ENCODE measurements at places on chromosomes 5 and 9. TPM values are rescaled to one million over a fixed set of nuclear protein-coding genes. Genes with fewer than 3 reads are reported as not detected.

DNA sequence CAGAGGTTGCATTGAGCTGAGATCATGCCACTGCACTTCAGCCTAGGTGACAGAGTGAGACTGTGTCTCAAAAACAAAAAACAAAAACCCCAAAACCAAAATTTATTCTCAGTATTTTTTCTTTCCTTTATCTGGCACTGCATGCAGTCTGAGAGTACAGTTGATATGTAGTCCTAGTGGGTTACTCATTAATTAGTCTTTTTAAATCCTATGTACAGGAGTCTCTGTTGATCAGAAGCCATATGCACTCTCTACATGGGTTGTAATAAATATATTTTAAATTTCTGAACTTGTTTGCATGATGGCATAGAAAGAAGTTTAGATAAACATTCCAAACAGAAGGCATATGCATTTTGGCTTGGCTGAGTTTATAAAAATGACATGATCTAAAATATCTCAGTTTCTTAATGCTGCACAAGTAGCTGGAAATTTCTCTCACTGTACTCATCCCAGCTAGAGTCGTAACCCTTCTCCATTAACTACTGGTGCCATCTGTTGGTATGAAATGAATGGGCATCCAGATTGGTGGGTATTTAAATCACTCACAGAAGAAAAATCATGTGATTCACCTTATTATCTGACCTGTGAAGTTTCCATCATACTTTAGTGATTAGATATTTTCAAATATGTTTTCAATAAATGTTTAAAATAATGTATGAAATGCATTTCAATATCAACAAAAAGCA lies 284.8 kb downstream of the CTNND2 start:
- no peaks in the 10 kb centered on the region for H3K4me1 ChIP-seq
- H3K4me3 ChIP-seq, result no peak overlapping the region
- no peak for DNase-seq
- no peak overlapping the region for H3K27ac ChIP-seq
- no peaks in the 10 kb centered on the region for H3K36me3 ChIP-seq
- H3K27me3 ChIP-seq, result no peaks in the 10 kb centered on the region

- no peaks in the 10 kb centered on the region for H3K27me3 ChIP-seq
- H3K4me3 ChIP-seq, result no peak overlapping the region
- H3K4me1 ChIP-seq, result no peaks in the 10 kb centered on the region
- H3K36me3 ChIP-seq, result no peaks in the 10 kb centered on the region
Measured at GRCh38 chr5:1184163-1184470, 17.3 kb upstream of the SLC6A19 start.

The IL9 gene
- total RNA-seq, result not detected

The ZNF474 gene
- not detected for total RNA-seq

The FCHSD1 gene
- total RNA-seq, result 26.8 TPM

The F2RL1 gene
- 1.1 TPM for total RNA-seq

The CARD6 gene
- total RNA-seq, result 2.7 TPM

All from ovary (tissue), 10 donors.